ENCODE measurements at places on chromosomes 5 and 9.
A peak's percentile ranks its signal among the peaks of the same experiment; 100 is the strongest.

DNA sequence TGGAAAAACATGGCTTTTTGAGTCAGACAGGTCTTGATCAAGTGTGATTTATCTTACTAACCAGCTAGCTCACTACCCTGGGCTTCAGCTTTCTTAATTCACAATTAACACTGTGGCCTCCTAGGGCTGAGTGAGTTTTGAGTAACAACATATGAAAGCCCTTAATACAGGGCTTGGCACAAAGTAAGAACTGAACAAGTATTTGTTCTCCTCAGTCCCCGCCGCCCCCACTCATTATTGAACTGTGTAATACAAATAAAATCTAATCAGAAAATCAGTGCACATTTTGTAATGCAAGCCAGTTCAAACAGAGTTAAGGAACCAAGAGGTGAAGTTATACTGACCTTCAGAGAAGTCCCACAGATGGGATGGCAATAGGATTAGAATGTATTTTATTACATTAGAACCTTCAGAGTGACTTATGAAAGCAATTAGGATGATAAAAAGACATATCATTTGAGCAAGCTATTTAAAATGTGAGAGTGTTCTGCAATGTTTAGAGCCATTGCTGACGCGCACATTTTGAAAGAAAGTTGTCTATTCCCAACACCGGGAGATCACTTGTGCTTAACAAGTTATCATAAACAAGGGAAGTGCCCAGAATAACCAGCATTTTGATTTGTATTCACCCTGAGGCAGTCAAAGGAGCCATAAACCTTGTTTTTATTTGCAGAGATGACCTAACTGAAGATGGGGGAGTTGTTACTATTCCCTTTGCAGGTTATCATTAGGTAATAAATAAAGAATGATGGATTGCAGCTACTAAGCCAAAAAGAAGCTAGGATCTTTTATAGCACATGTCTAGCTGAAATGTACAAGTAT lies 19.4 kb downstream of the ADAMTS16 start:
- H3K27ac ChIP-seq = no peak overlapping the region
- H3K4me1 ChIP-seq = peaks cover 6% of the 10 kb centered on the region
- H3K27me3 ChIP-seq = no peaks in the 10 kb centered on the region
- no peaks in the 10 kb centered on the region for H3K36me3 ChIP-seq

DNA sequence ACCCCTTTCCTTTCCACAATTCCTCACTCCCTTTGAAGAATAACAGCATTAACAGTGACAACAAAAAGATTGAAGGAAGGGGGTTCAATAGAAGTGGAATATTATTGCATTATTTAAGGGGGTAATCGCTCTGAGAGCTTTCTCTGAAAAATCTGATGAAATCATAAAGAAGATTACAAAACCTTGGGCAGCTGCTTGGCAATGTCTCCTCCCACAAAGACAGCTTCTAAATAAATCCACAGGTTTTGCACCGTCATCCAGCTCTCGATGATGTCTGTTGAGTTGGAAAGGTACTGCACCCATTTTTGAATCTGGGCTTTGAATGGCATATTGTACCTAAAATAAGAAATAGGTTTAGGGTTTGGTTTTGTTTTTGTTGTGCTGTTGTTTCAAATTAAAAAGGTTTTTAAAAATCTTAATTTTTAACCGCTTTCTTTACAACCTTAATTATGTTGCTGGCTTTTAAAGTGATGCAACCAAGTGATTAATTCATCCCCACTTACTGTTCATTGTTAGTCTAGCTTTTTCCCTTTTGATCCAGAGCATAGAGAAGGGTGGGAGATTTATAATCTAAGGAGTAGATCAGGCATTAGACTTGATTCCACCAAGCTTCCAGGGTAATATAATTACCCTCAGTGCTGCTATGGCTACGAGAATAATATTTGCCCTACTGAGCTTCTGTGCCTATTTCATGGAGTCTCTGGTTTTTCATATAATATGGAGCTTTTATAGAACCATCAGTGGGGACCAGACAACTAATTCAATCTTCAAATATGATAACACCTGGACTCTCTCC lies 85.0 kb downstream of the DNAH5 start:
- no peak overlapping the region for H3K4me3 ChIP-seq
- DNase-seq = no peak
- H3K4me1 ChIP-seq = no peaks in the 10 kb centered on the region
- no peaks in the 10 kb centered on the region for H3K36me3 ChIP-seq
- H3K27ac ChIP-seq = no peak overlapping the region
- no peaks in the 10 kb centered on the region for H3K27me3 ChIP-seq

- H3K36me3 ChIP-seq = peaks cover 8% of the 10 kb centered on the region
- no peaks in the 10 kb centered on the region for H3K27me3 ChIP-seq
- DNase-seq = no peak
- H3K4me1 ChIP-seq = peaks cover 23% of the 10 kb centered on the region
- no peak overlapping the region for H3K27ac ChIP-seq
These were observed 3.1 kb downstream of the URM1 start for GRCh38 chr9:128374221-128374675.

DNA sequence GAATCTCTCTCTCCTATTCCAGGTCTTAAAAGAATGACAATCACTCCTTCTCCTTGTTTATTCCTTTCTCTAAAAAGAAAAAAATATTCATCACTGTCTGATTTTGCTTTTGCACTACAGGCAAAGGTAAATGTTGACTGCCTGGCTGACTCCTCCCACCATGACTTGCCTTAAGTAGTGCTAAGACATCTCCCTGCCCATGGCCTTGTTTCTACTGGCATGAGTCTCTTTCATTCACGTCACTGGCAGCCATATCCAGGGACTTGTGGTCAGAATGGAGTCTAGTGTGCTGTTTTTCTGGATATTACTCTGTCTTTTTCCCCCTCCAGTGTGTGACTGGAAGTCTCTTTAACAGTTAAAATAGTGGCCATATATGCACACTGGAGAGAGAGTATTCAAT lies 522.9 kb upstream of the DAB2 start:
- H3K27ac ChIP-seq = no peak overlapping the region
- no peak overlapping the region for H3K4me3 ChIP-seq
- H3K27me3 ChIP-seq = no peaks in the 10 kb centered on the region
- no peaks in the 10 kb centered on the region for H3K36me3 ChIP-seq

GRCh38 chr9:111158363-111158762 lies 120.1 kb upstream of the LPAR1 start:
- DNase-seq = no peak
- H3K27me3 ChIP-seq = no peaks in the 10 kb centered on the region
- no peak overlapping the region for H3K4me3 ChIP-seq
- H3K4me1 ChIP-seq = peaks cover 6% of the 10 kb centered on the region

- no peaks in the 10 kb centered on the region for H3K27me3 ChIP-seq
- H3K36me3 ChIP-seq = no peaks in the 10 kb centered on the region
- no peaks in the 10 kb centered on the region for H3K4me1 ChIP-seq
- no peak overlapping the region for H3K27ac ChIP-seq
- H3K4me3 ChIP-seq = no peak overlapping the region
These were observed 1075.2 kb upstream of the SEMA6A start for GRCh38 chr5:117649821-117650220.

GRCh38 chr5:96402500-96402899 lies 30.5 kb downstream of the PCSK1 start:
- DNase-seq = no peak
- H3K27me3 ChIP-seq = no peaks in the 10 kb centered on the region
- no peak overlapping the region for H3K4me3 ChIP-seq
- H3K27ac ChIP-seq = no peak overlapping the region
- no peaks in the 10 kb centered on the region for H3K4me1 ChIP-seq

DNA sequence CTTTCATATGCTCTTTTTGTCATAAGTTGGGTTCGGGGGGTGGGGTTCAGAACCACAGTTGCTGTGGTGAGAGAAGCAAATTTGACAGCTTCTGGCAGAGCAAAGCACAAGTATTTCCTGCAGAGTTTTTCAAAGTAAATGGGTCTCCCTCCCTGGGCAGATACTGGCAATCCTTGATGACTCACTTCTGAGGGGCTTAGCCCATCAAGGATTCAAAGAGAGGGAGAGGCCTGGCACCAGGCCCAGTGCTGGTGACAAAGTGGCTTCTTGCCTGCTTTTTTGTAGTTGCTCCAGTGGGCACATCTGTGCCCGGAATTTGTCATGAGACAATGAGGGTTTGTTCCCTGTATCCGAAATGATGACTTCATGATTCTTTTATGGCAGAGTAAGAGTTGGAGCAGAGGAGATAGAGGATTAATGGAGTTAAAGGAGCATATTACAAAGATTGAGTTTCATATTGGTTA lies 46.6 kb upstream of the TNC start:
- no peak overlapping the region for H3K4me3 ChIP-seq
- no peaks in the 10 kb centered on the region for H3K27me3 ChIP-seq
- H3K36me3 ChIP-seq = no peaks in the 10 kb centered on the region
- no peak for DNase-seq
- no peaks in the 10 kb centered on the region for H3K4me1 ChIP-seq

- no peaks in the 10 kb centered on the region for H3K4me1 ChIP-seq
- H3K27me3 ChIP-seq = no peaks in the 10 kb centered on the region
- DNase-seq = no peak
- no peak overlapping the region for H3K4me3 ChIP-seq
These were observed 440.6 kb upstream of the PAPPA start for GRCh38 chr9:115712981-115713380.

GRCh38 chr9:99820685-99821395 lies 845 bp upstream of the NR4A3 start:
- peak overlapping the region; percentile 90 for H3K4me3 ChIP-seq
- H3K4me1 ChIP-seq = peaks cover 55% of the 10 kb centered on the region
- H3K27me3 ChIP-seq = no peaks in the 10 kb centered on the region
- peak; percentile 30 for DNase-seq
- no peaks in the 10 kb centered on the region for H3K36me3 ChIP-seq

DNA sequence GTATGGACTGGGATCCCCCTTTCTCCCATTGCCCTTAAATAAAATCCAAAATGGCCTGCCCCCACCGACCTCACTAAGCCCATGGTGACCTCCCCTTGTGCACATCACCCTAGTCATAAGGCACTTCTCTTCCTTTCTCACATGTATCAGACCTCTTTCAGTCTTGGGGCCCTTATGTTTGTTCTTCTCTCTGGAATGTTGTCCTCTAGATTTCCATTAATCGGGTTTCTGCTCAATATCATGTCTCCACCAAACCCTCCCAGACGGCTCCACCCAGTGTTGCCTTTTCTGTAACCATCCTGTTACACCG lies 196.3 kb downstream of the ERCC6L2 start:
- no peak for DNase-seq
- no peaks in the 10 kb centered on the region for H3K36me3 ChIP-seq
- H3K4me1 ChIP-seq = peaks cover 10% of the 10 kb centered on the region
- no peak overlapping the region for H3K4me3 ChIP-seq

DNA sequence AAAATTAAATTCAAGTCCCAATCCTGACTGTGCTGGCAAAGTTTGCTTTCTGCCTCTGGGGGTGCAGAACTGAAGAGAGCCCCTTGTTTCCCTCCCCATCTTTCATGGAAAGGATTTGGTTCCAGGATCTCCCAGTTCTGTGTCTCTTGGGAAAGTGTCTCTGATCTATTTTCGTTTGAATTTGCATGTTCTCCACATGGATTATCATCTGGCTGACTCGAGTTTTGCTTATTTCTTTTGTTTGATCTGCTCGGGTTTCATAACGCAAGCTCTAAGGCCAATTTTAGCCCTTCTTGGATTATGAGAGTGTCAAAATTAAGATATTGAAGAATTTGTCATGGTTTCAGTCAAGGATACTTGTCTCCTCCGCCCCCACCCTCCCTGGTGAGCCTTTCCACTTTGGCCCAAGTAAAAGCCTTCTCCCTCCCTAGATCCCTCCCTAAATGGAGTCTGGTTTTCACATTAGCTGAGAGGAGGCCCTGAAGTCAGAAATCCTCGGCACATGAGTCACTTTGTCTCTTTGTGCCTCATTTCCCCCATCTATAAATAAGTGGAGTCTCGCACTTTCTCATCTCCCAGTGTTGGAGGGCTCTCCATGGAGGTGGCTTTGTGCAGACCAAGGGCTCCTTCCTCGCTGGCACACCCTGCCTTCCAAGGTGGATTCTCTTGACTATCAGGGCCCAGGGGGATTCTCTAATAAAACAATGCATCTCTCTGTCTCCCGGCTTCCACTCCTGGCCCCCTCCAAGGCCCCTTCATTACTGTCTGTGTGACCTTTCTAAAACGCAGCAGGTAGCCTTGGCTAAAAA lies 17.3 kb downstream of the ADRB2 start:
- peaks cover 40% of the 10 kb centered on the region for H3K4me1 ChIP-seq
- no peak overlapping the region for H3K4me3 ChIP-seq
- no peaks in the 10 kb centered on the region for H3K27me3 ChIP-seq
- no peak for DNase-seq

- DNase-seq = no peak
- no peak overlapping the region for H3K4me3 ChIP-seq
- H3K27ac ChIP-seq = no peak overlapping the region
These were observed 33.1 kb downstream of the ZCCHC9 start for GRCh38 chr5:81334304-81335061.

- DNase-seq = no peak
- H3K27me3 ChIP-seq = no peaks in the 10 kb centered on the region
These were observed 34.0 kb upstream of the CKS2 start for GRCh38 chr9:89277043-89277442.

GRCh38 chr5:101455048-101455447 lies 552.0 kb upstream of the ST8SIA4 start:
- no peaks in the 10 kb centered on the region for H3K27me3 ChIP-seq
- H3K4me1 ChIP-seq = no peaks in the 10 kb centered on the region
- no peak for DNase-seq
- H3K36me3 ChIP-seq = no peaks in the 10 kb centered on the region

- peaks cover 37% of the 10 kb centered on the region for H3K36me3 ChIP-seq
- no peak overlapping the region for H3K4me3 ChIP-seq
- H3K4me1 ChIP-seq = peaks cover 17% of the 10 kb centered on the region
- no peak overlapping the region for H3K27ac ChIP-seq
These were observed 9.8 kb downstream of the SLC31A2 start for GRCh38 chr9:113160571-113160970.

GRCh38 chr9:108336575-108336974 lies 519.2 kb downstream of the ACTL7B start:
- H3K27ac ChIP-seq = no peak overlapping the region
- DNase-seq = no peak
- no peak overlapping the region for H3K4me3 ChIP-seq
- no peaks in the 10 kb centered on the region for H3K27me3 ChIP-seq
- no peaks in the 10 kb centered on the region for H3K36me3 ChIP-seq

DNA sequence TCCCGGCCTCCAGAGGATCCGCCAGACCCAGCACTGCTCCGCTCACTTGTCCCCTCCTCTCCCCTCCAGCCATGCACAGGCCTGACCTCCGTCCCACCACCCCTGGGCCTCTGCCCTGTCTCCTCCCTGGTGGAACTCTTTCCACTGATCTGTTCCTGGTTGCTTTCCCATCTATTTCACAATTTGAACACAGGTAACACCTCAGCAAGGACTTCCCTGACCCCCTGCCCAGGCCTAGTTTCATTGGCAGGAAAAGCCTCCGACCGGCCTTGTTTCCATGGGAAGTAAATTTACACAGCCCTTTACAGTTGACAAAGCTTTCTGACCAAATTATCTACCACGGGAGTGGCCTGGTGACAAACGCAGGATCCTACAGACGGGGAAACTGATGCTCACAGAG lies 14.8 kb downstream of the QSOX2 start:
- no peak overlapping the region for H3K27ac ChIP-seq
- no peaks in the 10 kb centered on the region for H3K27me3 ChIP-seq

GRCh38 chr5:139836469-139837208 lies 41.0 kb downstream of the PSD2 start:
- H3K36me3 ChIP-seq = no peaks in the 10 kb centered on the region
- no peak overlapping the region for H3K4me3 ChIP-seq
- no peaks in the 10 kb centered on the region for H3K27me3 ChIP-seq
